ENCODE measurements at places on chromosomes 5 and 9. TPM values are rescaled to one million over a fixed set of nuclear protein-coding genes. Genes with fewer than 3 reads are reported as not detected.

The TRIM52 gene
- total RNA-seq = 12.1 TPM

The PRRX2 gene
- 20.8 TPM for total RNA-seq

The RPS14 gene
- total RNA-seq = 1,337 TPM

The SLC6A7 gene
- total RNA-seq = 0.14 TPM

The CDKN2A gene
- total RNA-seq = 1.4 TPM

The SLC38A9 gene
- 15.2 TPM for total RNA-seq

The BAAT gene
- not detected for total RNA-seq

The ZBED3 gene
- 7.8 TPM for total RNA-seq

The PCDHGB5 gene
- 8.1 TPM for total RNA-seq

The ITK gene
- total RNA-seq = 1.2 TPM

The KIF4B gene
- not detected for total RNA-seq

DNA sequence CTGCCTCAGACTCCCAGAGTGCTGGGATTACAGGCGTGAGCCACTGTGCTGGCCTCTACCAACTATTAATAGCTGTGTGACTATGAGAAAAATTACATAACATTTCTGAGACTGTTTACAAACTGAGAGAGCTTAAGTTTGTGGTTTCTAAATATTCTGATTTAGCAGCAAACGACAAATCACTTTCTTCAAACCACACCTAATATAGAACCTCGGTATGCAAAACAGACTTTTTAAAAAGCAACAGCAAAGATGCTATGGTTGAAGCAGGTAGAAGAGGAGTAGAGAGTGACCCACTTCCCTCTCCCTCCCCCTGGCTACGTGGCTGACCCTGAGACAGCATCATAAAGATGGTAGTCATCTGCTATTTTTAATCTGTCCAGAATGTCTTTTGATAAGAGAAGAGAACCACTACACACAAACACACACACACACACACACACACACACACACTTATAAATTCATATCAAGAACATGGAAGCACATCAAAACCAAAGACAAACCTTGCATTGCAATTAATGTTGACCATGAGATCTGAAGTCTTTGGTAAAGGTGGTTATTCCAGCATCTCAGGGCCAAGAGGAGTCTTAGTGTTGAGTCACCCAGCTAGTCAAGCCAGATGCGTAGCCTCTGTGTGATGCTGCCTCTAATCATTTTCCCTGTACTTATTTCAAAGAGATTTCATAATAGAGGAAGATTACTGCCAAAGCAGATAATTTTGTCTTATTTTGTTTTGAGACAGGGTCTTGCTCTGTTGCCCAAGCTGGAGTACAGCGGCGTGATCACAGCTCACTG lies 58.1 kb upstream of the TMEM215 start:
- no peak for DNase-seq

DNA sequence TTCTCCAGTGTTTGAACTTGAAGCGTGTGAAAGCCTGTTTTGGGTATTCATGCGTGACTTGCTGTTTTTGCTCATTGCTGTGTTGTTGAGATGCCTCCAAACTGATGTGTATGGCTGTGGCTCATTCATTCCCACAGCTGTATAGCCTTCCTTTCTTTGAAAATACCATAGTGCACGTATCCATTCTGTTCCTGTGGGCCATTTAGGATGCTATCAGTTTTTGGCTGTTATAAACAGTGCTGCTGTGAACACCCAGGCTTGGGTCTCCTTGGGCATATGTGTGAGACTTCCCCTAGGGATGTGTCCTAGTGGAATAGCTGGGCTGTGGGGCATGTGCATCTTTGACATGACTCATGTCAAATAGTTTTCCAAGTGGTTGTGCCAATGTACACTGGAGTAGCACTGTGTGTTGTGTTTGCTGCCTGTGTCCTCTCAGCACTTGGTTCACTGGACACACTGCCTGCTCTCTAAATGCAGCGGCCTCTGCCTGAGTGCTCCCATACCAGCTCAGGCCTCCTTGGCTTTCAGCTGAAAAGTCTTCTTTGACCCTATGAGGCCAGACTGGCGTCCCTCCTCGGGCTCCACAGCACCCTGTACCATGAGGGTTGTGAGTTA lies 102.6 kb upstream of the TBC1D2 start:
- DNase-seq = no peak

GRCh38 chr5:150402901-150403342 lies 9.8 kb downstream of the CD74 start:
- no peak for DNase-seq

- DNase-seq = no peak
These were observed 101.5 kb downstream of the SPATA31D1 start for GRCh38 chr9:82090046-82090445.

- no peak for DNase-seq
These were observed 10.6 kb downstream of the GRIN3A start for GRCh38 chr9:101727612-101728524.

DNA sequence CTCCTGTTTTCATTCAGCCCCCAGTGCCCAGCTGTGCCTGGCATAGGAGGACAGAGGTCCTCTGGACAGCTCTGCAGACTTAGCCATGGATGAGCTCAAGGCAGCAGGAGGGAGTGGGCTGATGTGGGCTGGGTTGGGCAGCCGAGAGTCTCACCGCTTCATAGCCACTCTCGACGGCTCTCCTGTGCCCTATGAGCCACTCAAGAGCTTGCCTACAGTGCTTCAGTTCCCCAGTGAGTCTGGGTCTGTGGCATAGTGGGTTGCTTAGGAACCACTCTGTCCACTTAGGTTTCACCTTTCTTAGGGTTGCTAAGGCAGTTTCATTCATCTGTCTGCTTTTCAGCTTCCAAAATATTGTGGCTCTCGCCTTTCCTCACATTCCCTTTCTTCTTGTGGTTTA lies 296.8 kb downstream of the ICE1 start:
- DNase-seq = no peak

DNA sequence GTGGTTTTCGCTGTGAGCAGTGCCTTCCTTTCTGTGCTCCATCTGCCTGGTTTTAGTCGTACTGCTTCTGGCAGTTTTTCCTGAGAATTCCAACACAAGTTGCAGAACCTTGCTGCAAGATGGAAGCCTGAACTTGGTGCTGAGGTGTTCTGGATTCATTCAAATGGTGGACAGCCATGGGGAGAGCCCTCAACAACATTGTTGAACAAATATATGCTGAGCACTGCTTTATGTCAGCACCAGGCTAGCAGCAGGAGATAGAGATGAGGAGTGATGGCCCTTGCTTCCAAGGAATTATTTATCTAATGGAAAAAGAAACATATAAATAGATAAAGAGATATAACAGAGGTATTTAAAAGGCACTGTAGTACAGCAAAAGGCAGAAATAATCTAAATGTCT lies 7.3 kb upstream of the RPS6 start:
- no peak for DNase-seq

DNA sequence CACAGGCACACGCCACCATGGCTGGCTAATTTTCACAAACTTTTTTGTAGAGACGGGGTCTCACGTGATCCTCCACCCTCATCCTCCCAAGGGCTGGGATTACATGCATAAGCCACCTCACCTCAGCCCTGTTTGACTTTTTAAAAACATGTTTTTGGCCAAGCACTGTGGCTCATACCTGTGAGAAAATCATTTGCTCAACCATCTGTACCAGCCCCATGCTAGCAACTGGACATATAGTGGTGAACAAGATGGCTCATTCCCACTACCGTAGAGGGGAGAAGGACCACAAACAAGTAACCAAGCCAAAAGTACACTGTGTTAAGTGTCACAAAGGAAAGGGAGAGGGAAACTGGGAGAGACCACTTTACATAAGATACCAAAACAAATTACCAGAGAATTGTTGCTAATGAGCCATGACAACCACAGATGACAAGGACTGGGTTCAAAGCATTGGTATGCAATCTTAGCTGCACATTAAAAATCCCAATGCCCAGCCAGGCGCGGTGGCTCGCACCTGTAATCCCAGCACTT lies 19.2 kb downstream of the PPP2CA start:
- no peak for DNase-seq

DNA sequence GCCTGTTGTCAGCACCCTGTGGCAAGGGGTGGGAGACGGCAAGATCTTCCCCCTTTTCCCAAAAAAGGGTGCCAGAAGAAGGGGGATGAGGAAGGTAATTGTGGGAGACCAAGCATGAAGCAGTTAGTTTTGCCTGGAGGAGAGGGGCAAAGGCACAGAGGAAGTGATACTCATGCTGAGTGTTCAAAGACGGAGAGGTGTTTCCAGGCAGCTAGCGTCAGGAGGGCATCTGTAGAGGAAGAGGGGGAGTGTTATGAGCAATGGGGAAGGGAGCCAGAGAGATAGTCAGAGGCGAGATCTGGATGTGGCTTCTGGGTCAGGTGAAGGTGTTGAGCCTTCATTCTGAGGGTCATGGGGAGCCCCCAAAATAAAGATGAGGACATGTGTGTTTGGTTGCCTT lies 26.9 kb upstream of the ADAM19 start:
- no peak for DNase-seq

GRCh38 chr9:35852267-35852815 lies 17.9 kb downstream of the OR13J1 start:
- peak; percentile 19 for DNase-seq

GRCh38 chr5:15031180-15031579 lies 159.6 kb upstream of the ANKH start:
- DNase-seq = no peak

- DNase-seq = no peak
These were observed 773.4 kb downstream of the BRINP1 start for GRCh38 chr9:118595719-118596305.

DNA sequence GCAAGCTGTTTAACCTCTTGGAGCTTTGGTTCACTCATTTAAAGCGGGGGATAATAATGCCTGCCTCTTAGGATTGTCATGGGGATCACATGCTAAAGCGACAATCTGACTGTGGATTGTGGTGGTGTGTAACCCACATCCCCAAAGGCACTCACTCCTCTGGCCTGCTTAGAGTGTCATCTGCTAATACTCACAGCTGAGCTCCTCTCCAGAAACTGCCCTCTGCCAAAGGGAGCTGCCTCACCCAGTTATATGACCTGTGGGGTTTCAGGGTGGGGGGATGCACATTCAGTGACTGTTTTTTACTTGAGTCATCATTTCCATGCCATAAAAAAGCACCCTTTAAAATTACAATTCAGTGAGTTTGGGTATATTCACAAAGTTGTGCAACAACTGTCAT lies 110.0 kb upstream of the SPOCK1 start:
- DNase-seq = no peak

GRCh38 chr9:18074041-18074440 lies 399.9 kb upstream of the ADAMTSL1 start:
- DNase-seq = no peak

DNA sequence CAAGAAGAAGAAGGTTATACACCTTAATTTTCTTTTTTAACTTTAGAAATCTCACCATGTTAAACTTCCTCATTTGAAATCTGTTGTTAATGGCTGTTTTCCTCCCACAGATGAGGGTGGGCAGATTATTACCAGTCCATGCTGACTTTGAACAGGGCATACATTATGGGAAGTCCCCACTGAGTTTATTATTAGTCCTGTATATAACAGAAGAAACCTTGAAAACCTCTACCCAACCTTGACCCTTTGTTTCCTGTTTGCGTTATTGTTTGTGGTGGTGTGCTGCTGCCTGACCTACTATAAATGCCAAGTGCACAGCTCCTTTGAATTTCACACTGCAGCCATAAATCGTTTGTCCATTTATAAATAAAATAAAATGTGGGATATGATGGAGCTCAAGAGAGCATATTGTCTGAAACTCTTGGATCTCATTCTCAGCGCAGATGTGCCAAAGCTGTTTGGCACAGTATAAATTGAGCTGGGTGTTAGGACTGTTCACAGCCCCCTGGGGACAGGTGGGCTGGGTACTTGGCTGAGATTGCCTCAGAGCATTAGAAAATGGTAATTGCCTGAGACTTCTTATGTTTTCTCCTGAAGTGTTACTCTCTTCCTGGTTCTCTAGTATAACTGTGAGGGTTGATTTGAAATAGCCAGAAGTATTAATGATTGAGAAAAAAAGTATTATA lies 139.6 kb downstream of the SPATA31D1 start:
- no peak for DNase-seq

GRCh38 chr5:110053824-110054223 lies 364.1 kb downstream of the MAN2A1 start:
- no peak for DNase-seq

DNA sequence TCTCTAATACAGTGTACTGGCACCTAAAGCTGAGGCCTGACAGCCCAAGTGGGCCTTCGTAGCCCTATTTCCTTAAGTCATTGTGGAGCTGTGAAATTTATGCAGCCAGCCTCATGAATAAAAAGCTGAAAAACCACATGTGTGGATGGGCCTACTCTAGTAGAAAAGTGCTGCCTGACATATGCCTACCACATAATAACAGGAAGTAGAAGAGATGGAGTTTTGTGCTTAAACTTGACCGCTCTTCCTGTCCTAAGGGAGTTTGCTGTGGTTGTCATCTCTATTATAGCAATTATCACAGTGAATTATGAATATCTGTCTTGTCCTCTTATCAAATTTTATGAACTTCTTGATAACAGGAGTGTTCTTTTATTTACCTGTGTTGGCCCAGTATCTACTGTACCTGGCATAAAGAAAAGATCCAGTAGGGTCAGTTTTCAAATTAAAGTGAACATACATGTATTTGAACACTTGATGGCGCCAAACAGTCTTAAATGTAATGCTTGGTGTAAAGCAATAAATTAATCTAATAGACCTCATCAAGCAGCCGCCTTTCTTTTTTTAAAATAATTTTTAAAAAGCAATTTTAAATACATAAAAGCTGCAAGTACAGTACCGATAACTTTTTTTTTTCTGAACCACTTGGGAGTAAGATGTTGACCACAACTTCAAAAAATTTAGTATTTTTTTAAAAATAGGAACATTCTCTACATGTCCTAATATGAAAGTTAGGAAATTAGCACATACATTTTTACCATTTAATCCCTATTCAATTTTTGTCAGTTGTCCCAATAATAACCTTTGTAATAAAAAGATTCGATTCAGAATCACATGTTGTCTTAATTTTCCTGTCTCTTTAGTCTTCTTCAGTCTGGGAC lies 51.0 kb downstream of the FKTN start:
- DNase-seq = no peak

DNA sequence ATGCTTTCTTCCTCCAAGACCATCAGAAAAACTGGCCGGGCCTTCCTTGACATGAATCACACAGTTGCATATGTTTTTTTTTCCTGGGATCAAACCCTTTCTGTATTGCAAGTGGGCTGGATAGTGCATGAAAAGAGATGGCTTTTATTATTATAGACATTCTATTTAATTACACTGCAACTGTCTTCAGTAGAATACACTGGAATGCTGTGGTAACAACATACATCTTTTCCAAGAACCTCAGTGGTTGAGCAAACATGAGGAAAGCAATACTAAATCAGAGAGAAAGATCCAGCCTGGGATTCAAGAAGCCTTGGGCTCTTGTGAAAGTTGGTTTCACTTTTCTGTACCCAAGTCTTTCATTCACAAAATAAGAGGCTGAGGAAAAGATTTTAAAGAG lies 193.0 kb downstream of the DMAC1 start:
- no peak for DNase-seq

DNA sequence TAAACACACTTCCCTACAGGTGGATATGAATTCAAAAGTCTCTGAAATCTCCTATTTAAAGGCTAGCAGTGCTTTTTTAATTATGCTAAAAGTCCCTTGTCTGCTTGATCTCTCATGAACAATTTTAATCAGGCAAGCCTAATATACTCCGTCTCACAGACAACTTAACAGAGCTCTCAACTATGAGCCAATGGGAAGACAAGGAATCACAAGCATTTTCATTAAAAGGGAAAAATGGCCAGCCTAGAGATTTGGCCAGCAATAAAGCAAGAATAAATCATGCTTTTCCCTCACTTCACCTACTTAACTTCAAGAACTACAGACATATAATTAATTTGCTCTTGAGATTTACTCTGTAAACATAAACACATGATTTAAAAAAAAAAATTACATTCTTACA lies 78.0 kb downstream of the RFX3 start:
- no peak for DNase-seq

Measured in posterior vena cava (tissue), 2 donors.